ENCODE measurements at places on chromosomes 6 and 20.

DNA sequence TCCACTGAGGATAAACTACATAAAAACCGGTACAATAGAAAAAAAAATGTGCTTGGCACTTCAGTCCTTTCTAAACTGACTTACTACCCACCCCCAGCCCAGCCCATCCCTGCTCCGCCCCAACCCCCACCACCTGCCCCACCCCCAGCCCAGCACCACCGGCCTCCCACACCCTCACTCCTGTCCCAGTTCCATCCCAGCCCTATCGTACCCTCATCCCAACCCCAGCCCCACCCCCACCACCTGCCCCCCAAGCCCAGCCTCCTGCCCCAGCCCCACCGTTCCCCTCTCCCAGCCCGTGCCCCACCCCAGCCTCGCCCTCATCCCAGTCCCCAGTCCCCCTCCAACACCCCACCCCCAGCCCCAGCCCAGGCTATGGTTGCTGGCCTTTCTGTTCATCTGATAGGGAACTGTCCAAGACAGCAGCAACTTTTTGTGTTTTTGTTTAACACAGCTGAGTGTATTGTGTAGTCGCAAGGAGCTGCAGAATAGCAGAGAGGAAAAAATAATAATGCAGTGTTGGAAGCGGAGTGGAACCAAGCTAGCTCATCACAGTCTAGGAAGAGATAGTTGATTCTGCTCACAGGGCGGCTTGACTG lies 61.9 kb downstream of the SASH1 start:
- no peak for DNase-seq

DNA sequence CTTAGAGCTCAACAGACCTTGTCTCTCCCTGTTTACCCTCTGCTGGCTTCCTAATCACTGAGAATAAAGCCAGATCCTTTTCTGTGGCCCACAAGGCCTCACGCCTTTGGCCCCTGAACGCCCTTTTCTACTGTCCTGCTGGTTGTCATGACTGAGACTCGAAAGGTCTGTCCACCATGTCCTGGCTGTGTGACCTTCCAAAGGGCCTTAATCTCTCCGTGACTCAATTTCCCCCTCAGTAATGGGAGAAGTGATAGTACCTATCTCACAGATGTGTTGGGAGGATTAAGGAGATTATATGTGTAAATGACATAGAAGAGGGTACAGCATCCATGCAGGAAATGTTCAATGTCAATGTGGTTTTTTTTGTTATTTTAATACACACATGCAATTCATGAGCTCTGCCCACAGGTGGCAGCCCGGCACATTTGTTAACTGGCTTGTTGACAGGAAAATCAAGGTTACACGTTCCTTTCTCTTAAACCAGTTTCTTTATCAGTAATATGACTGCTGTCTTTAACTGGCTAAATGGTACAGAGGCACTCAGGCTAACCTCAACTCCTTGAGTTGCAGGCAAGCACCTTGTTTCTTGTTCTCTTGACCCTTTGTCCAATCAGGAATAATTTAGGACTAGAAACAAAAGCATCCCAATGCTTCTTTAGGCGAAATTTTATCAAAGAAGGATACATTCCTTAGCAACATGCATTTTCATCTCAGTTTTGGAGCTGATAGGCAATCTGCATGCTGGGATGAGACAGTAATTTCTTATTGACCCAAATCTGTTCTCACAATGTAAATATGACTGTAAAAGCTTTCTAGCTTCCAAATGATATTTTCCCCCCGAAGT lies 16.6 kb downstream of the SLC22A1 start:
- peak; percentile 55 for DNase-seq

DNA sequence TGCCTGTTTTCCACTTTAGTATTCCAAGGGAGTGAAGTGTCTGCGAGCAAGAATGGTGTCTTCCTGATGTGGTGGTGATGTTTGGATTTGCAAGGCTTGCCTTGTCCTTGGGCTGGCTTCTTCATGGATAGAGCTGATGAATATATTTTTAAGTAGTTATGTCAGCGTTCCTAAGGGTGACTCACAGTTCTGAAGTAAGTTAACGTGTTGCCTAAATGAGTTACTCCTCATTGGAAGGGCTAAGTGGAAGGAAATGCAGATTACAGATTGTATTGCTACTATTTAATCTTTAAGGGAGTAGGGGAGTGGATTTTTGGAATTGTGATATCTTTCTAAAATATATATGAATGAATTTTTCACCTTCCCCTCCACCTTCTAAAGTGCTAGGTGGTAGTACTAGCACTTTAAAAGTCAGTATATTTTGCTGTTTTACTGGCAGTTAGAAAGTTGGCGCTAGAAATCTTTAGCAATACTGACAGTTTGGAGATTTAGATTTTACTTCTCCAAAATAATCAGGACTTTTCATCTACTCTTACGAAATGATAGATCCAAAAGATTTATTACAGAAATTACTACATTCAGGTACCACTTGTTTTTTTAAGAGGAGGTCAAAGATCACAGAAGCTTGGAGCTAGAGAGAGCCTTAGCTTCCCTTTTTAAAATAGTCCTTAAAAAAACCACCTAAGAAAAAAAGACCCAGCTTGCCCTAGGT lies 197.4 kb downstream of the JARID2 start:
- peak; percentile 29 for DNase-seq

DNA sequence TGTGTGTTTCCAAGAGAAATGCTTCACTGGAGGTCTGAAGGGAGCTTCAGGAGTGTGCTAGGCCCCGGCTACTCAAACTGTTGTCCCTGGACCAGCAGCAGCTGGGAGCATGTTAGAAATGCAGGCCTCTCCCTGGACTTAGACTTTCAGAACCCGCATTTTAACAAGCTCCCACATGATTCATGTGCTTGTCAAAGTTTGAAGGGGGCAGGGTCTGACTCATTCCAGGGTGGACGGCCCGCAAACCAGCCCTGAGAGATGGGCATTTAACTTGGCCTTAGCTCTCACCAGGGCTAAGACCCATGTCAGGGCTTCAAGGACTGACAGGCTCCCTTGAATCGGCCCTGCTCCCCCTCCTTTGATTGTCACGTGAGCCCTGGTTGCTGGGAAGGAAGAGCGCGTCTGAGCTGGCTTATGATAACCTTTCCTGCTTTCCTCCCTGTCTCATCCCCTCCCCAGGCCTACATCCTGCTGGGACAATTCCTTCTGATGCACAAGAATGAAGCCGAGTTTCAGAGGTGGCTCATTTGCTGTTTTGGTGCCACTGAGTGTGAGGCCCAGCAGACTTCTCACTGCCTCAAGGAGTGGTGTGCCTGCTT lies 35.5 kb downstream of the BANF2 start:
- DNase-seq, result no peak

DNA sequence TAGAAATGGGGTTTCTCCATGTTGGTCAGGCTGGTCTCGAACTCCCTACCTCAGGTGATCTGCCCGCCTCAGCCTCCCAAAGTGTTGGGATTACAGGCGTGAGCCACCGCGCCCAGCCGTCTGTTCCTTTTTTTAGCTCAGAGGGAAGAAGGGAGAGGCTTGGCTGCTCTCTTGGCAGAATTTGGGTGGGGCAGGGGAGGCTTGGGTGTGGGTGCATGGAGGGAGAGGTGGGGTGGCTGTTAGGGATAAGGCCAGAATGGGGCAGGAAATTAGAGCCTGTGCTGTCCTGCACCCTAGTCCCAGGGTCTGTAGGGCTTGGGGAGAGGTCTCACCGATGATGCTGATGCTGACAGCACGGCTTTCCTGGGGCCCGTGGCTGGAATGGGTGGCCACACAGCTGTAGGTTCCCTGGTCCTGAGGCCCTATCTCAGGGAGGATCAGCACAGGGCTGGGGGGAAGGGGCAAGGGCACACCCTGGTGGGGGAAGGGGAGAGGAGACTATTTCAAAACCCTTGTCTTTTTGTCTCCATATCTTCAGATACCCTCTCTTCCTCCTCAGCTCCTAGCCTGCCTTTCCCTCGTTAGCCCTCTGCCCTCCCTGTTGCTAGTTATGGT lies 2.0 kb downstream of the AGER start:
- no peak for DNase-seq

DNA sequence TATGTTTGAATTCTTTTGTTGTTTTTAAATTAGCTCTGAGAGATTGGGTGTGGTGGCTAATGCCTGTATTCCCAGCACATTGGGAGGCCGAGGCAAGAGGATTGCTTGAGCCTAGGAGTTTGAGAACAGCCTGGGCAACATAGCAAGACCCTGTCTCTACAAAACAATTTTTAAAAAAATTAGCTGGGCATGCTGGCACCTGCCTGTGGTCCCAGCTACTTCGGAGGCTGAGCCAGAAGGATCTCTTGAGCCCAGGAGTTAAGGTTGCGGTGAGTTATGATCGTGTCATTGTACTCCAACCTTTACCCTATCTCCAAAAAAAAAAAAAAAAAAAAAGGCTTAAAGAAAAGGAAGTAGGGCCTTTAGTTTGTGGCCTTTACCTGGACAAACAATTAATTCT lies 22.9 kb downstream of the DHX35 start:
- DNase-seq, result no peak

DNA sequence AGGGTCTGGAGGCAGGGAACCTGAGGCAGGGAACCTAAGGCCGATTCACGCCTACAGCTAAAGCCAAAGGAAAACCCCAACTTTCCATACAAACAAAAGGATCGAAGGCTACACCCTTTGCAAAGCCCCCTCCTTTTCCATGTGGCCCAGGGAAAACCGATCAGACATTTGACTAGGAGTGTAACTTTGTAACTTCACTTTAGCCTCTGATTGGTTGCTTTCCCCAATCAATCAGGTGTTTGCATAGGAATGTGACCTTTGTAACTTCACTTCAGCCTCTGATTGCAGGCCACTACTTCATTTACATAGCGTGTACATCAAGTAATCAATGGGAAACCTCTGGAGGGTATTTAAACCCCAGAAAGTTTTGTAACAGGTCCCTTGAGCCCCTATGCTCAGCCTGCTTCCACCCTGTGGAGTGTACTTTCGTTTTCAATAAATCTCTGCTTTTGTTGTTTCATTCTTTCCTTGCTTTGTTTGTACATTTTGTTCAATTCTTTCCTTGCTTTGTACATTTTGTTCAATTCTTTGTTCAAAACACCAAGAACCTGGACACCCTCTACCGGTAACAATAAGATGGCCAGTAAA lies 43.3 kb downstream of the CHD6 start:
- no peak for DNase-seq

GRCh38 chr6:30880698-30881252 lies 3.5 kb upstream of the DDR1 start:
- no peak for DNase-seq

DNA sequence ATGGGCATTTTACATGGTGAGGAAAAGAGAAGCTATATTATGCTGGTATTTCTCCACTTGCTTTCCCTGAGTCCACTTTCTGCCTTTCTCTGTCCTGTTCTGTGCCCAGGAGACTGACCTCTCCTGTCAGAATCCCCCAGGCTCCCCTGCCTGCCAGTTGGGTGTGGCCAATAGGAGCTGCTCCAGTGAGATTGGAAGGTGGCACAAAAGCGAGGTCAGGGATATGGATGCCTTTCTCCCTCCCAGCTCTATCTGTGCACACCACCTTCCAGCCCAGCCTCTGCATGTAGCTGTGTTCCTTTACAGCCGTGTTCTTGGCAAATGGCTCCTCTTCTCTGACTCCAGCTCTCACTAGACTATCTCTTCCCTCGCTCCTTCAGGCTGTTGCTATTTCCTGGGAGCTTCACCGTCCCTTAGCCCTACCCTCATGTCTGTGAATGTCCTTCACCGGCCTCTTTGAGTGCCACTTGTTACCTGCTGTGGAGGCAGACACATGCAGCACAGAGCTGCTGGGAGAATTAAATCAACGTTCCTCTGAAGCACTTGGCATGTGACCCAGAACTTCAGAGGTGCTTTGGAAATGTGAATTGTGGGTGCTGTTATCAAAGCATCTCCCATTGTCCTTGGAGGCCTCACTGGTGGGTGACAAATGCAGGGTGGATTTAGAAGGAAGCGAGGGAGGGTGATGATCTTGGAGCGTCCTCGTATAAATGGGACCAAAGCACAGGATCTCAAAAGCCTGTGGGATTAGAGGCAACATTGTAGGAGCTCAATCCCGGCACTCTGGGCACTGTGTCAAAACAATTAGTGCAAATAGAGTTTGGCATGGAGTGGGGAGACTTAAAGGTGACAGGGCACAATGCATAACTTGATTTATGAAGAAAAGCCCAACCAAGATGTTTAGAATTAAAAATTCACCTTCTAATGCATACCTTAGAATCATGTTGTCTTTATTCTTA lies 28.9 kb upstream of the RALGAPA2 start:
- DNase-seq, result no peak

- no peak for DNase-seq
Measured at GRCh38 chr6:105628156-105628860, 225.4 kb upstream of the PREP start.

DNA sequence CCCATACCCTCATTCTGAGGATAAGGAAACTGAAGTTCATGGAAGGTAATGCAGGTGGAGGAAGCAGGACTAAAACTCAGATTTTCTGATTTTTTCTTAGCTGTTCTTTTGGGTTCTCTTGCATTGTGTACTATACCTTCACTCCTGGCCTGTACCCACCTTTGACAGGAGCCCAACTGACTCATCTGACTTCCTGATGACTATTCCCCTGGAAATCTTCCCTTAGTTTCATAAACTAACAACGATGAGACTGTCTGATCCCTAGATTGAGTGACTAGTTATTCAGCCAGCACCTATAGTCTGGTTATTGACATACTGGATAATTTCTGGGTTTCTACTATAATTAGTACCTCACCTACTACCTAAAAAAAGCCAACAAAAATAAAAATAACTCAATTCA lies 10.1 kb downstream of the CRYBG1 start:
- no peak for DNase-seq

GRCh38 chr20:8431538-8432434 lies 299.7 kb downstream of the PLCB1 start:
- DNase-seq, result no peak

All from Kasumi-1 (cell line).